AML-193 (cell line): ENCODE measurements at places on chromosomes 6 and 20.
A peak's percentile ranks its signal among the peaks of the same experiment; 100 is the strongest.

DNA sequence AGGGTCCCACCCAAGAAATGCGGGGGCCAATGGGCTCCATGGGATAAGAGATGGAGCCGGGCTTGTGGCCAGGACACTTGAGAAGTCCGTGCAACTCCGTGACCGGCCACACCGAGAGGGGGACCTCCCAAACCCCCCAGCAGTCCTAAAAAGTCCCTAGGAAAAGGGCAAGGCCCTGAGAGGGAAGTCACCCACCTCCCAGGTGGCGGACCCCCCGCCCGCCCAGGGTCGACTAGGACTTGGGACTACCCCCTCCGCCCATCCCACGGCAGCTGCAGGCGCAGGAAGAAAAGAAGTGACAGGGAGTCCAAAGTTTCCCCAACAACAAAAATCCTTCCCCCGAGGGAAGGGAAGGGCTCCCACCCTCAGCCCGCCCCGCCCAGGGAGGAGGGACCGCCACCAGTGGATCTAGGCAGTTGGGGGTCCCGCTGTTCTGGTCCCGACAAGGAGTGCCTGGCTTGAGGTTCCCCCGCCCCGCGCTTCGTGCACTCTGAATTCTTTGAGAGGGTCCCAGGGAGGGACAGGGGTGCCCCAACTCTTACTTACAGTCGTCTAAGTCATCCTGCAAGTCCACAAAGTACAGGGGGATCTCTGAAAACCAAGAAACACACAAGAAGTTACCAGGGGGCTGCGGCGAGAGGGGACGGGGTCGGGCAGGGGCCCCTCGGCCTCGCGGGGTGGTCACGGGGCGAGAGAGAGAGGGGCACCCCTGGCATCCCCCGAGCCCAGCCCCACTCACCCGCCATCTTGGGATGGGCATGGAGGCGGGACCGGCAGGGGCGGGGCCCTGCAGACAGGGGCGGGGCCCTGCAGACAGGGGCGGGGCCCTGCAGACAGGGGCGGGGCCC, 611 bp upstream of the RAB22A start:
- no peak for DNase-seq

GRCh38 chr6:149895048-149895590, 2.8 kb downstream of the RAET1E start:
- no peak for DNase-seq

GRCh38 chr6:63598049-63599036, 26.1 kb downstream of the LOC128125822 start:
- peak; percentile 84 for DNase-seq

DNA sequence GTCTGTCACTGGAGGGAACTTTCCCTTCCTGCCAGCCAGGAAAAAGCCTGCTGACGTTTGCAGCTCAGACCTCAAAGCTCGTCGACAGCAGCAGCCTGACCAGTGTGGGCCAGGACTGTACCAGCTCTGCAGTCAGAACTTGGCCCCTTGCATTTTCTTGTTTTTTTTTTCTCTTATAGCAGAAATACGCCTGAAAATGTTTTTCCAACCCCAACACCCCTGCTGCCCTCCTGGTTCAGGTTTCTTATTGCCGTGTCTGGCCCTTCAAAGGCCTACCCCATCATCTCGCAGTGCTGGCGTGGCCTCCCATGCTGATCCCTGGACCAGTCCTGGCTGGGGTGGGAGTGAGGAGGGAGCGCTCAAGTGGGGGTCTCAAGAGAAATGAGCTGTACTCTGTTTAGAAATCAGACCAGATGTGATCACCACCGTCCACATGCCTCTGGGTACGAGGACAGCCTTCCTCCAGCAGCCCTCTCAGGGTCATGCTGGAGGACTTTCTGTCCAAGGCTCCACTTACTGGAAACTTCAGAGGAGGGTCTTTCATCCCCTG, 169.0 kb downstream of the FOXC1 start:
- no peak for DNase-seq

- DNase-seq = no peak
These were observed at the start of gene MLIP for GRCh38 chr6:54111341-54112045. Gene MLIP, plus strand, starts transcription at chr6:54111443. Its CDS starts 37 bp downstream, at chr6:54111480.
